Right renal pelvis (tissue), 4 donors: ENCODE measurements at places on chromosomes 7 and 10. TPM values are rescaled to one million over a fixed set of nuclear protein-coding genes. Genes with fewer than 3 reads are reported as not detected.

NANOS1 gene
- 3.4 TPM for polyA plus RNA-seq

PHKG1 gene
- polyA plus RNA-seq = 0.94 TPM

ASZ1 gene
- 0.04 TPM for polyA plus RNA-seq

TUBB8 gene
- polyA plus RNA-seq = 0.71 TPM

GRCh38 chr10:84176836-84177474 is 3.4 kb downstream of the GPR15LG start:
- no peak for DNase-seq

GRCh38 chr10:80497187-80498077 is 40.3 kb upstream of the SH2D4B start:
- no peak for DNase-seq

DNA sequence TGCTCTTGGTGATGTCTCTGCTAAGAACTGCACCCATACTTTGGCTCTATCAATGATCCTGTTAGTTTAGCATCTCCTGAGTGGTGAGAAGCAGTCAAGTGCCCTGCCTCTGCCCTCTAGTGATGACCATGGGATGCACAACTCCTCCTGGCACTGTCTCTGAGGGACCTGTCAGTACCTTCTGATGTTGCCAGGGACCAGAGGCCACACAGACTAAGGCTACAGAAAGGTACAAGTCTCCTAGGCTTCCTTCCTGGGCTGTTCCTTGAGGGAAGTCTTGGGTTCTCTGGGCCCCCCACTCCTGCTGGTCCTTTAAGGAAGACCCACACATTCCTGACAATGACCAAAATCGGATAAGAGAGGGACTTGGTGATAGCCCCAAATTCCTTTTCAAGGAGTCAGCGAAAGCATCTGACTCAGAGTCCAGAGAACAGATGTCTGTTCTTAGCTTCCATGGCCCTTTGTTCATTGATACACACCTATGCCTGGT is 15.3 kb downstream of the NKX2-3 start:
- DNase-seq = no peak

- no peak for DNase-seq
Observed at GRCh38 chr7:39672176-39672575, 48.8 kb downstream of the RALA start.

DNA sequence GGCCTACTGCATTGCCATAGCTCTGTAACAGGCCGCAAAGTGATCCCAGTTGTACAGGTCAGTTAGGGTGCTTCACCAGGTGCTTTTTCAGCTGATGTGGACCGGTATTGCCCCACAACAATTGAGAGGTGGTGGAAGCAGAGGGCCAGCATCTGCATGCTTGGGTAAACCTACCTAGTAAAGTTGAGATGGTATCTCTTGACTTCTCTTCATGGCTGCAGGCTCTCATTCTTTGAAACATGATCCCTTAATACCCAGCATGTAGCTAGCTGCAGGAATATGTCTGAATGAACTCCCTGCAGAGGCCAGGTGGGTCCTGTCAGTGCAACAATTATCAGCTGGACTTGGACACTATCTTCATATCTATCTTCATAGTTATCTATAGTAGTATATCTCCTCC is 60.7 kb upstream of the CCDC6 start:
- no peak for DNase-seq

GRCh38 chr7:113370910-113371309 is 252.6 kb upstream of the SMIM30 start:
- no peak for DNase-seq

DNA sequence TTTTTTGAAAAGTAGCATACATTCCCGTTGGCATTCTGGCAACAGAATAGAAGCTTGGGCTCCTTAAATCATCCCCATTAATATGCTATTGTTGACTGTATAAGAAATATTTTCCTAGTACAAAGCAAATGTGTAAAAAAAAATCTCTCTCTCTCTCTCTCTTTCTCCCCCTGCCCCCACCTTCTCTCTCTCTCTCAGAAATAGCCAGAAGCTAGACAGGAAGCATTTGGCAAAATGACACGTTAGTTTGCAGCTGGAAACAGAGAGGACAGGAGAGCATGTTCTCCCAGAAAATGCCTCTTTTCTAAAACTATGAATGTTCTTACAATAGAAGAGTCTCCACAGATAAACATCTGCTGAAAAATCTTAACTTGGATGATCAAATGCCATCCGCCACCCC is 59.6 kb upstream of the AKR1E2 start:
- no peak for DNase-seq

DNA sequence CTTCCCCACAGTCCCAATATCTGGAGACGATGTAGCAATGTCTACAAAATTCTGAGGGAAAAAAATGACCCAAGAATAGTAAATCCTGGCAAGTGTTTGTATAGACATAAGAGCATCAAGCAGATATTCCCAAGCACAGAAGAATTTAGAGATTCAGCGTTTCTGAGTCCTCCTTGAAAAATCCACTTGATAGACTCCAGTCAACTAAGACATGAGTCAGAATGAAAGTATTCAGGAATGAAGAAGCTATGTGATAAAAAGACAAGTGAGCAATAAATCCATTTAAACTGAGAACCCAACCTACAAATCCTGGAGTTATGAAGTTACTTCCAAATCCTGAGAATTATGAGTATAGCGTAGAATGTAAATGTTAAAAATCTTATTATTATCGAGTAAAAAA is 86.1 kb upstream of the NPY start:
- no peak for DNase-seq
